ENCODE measurements at places on chromosomes 12 and 14. TPM values are rescaled to one million over a fixed set of nuclear protein-coding genes. Genes with fewer than 3 reads are reported as not detected.

SERPINA9 gene
- total RNA-seq: not detected

DNA sequence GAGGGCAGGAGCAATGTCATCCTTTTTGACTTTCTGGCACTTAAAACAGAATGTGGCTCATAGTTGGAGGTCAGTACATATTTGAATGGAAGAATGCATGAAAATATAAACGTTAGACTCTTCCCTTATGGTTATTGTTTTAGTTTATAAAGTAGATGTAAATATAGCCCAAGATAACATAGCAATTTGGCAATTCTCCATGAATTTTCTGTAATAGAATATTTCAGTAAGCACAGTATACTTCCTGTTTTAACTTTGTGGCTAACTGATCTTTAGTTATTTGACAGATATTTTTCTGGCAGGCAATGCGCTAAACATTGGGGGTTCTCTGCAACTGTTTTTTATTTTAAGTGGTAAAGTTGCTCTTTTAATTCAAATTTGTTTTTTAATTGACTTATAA is 763.0 kb downstream of the NRXN3 start:
- DNase-seq: no peak

DNA sequence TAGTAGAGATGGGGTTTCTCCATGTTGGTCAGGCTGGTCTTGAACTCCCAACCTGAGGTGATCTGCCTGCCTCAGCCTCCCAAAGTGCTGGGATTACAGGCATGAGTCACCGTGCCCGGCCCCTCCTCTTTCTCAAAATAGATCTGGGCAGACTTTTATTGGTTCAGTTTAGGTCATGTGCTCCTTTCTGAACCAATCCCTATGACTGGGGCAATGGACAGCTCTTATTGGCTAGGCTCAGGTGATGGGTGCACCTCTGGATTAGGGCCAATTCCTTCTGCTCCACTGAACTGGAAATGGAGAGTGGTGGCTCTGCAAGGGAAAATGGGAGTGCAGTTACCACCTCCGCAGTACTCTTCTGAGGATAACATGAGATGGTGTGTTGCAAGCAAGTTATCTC is 6.2 kb upstream of the ATP6V0A2 start:
- no peak for DNase-seq

- no peak for DNase-seq
Observed at GRCh38 chr14:33510063-33510481, 440.8 kb downstream of the EGLN3 start.

GRCh38 chr14:99250636-99251208 is 21.3 kb downstream of the BCL11B start:
- DNase-seq: no peak

GRCh38 chr12:89166525-89166934 is 185.8 kb downstream of the DUSP6 start:
- DNase-seq: no peak

- no peak for DNase-seq
Observed at GRCh38 chr14:101004176-101004575, 100.7 kb upstream of the RTL1 start.

DNA sequence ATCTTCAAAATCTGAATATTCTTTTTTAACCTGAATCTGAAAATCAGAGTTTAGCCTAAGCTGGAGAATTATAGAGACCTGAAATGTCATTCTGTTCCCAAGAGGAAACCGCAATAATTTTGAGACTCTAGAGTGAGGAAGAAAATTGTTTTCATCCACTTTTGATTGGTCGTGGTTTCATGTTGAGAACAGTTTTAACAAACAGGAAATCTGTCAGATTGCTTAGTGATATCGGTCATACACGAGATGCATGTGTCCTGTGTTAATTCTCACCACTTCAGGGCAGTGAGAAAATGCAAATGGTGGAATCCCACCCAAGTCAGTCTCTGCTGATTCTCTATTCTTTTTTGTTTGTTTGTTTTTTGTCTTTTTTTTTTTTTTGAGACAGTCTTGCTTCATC is 1498.5 kb upstream of the TMEM132C start:
- no peak for DNase-seq

All from heart left ventricle (tissue), 16 donors.